NCI-H1694 treated with DMSO at 0.1 percent for 48 hours (cell line): ENCODE measurements at places on chromosomes 3 and 15.

GRCh38 chr3:156519758-156520162 lies 35.2 kb downstream of the SSR3 start:
- no peak for DNase-seq

DNA sequence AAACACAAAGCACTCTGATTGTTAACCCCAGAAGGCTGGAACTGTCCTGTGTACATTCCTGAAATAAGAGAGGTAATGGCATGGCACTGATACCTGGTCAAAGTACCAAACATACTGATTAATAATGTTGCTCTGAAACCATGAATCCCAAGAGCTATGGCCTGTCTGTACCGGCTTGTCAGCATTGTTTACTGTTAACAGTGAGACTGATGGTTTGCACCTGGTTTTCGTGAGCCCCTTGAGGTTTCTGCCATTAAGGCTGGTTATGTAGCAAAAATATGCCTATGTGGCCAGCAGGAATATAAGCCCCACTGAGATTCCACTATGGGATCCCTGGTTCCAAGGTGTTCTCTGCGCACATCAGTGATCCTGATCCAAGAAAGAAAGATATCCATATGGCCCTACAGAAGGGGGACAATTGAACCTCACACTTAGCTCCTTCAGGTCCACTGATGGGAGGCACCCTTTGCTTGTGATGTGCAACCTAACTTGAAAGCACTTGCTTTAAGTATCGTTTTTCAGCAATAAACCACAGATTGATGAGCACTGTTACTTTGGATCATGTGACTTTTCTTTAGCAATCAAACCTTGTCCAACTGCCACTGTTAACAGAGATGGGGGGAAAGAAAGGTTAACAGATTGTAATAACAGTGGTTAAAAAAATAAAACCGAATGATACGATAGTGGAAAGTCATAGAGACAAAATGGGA lies 65.2 kb downstream of the TBL1XR1 start:
- DNase-seq: no peak

GRCh38 chr3:177364236-177364635 lies 167.0 kb upstream of the TBL1XR1 start:
- DNase-seq: no peak

- no peak for DNase-seq
Measured at GRCh38 chr3:187013159-187013716, 82.9 kb downstream of the ST6GAL1 start.
